SJSA1 (cell line): ENCODE measurements at places on chromosomes 6 and 20.

- DNase-seq = no peak
These were observed 123.1 kb downstream of the PLEKHG1 start for GRCh38 chr6:150722614-150723344.

DNA sequence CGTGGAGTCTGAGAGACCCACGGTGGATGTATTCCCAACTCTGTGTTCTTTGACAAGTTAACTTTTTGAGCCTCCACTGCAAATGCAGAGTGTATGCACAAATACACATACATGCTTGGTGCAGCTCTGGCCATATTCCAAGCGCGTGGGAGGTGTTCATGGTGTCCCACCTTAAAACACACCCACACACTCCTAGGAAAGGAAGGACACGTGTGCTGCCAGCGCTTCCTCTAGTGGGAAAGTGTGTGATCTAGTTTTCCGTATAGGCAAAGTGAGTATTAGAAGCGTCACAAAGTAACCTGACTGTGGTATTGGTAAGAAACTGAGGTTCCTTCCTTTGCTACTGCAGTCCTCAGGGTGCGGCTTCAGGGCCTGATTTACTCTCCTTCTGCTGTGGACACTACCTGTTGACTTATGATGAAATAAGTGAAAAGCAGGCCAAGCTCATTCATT is 36.0 kb upstream of the MPC1 start:
- no peak for DNase-seq

GRCh38 chr20:50577175-50578018 is 67.2 kb downstream of the PTPN1 start:
- DNase-seq = no peak

DNA sequence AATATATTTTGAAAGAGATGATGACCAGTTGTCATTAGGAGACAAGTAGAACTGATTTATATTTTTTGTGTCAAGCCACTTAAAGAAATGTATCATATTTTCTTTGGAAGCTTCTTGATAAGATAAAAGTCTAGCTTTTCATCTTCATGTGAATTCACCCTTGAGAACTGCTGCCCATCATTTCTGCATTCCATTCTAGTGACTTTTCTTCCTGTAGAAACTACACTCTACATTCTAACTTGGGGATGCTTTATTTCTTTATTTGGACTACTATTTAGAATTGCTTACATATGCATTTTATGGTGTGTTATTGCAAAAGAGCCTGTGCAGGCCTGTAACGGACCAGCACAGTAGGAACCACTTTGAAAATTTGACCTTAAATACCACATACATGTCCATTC is 335.0 kb upstream of the KCNQ5 start:
- peak; percentile 26 for DNase-seq

GRCh38 chr6:35468980-35469750 is 964 bp downstream of the RPL10A start:
- peak; percentile 27 for DNase-seq

GRCh38 chr6:142706210-142706609 is 238.8 kb downstream of the HIVEP2 start:
- DNase-seq = no peak

DNA sequence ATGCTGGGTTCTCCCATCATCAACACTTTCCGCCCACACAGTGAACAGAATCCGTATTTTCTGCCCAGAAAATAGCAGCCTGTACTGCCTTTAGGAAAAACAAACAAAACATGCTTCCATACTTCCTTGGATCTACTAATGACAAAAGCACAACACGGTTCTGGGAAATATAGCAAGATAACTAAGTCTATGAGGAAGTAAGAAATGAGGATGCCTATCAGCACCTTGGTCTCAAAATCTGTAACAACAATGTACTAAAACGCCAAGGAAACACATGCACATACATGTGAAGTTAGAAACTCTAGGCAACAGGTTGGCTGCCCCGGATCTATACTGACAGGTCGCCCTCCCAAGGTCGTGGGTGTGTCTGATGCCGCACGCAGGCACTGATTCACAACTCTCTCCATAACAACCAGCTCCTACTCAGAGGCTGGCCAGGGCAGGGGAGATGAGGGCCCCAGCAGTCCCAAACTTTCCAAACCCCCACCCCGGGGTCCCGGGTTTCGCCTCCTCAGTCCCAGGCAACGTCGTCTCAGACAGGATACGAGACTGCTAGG is 710 bp downstream of the BTBD9 start:
- peak; percentile 51 for DNase-seq

DNA sequence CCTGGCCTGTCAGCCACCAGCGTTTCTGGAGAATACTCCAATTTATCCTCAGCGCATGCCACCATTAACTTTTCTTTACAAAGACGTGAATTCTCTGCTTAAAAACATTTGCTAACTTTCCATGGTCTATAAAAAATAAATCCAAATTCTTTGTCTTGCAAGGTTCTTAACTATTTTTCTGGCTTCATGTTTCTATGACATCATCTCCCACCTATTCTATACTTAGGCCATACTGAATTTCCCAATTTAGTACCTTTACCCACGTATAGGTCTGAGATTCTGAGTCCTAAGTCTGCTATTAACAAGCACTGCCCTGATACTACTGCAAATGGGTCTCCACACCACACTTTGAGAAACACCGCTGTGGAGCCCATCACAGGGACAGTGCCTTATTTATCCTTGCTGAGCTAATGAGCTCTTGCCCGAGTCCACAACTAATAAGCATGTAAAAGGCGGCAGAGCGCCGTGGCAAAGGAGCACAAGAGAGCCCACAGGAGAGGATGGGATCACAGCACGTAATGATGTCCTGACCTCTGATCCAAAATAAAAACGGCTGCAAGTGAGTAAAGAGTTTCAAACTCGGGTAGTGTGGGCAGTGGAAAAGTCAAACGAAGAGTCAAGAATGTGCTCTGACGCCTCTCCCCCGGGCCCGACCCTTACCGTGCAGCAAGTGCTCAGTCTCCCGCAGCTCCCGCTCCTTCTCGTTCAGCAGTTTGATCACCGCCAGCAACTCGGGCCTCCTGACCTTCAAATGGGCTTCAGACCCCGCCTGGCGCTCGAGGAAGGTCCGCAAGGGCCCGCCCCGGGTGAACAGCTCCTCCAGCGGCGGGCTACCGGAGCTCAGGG is 519 bp downstream of the MTRF1L start:
- no peak for DNase-seq

GRCh38 chr6:37889051-37889450 is 69.5 kb downstream of the ZFAND3 start:
- no peak for DNase-seq

- DNase-seq = no peak
These were observed 46.1 kb upstream of the MTRF1L start for GRCh38 chr6:153048631-153049030.

- DNase-seq = no peak
These were observed 95.5 kb upstream of the NEDD9 start for GRCh38 chr6:11327961-11328360.

- DNase-seq = no peak
These were observed 26.3 kb downstream of the SPDEF start for GRCh38 chr6:34529665-34530327.

- no peak for DNase-seq
These were observed 872 bp upstream of the RBM39 start for GRCh38 chr20:35742741-35743523.

GRCh38 chr6:125363039-125363823 is 61.5 kb upstream of the HDDC2 start:
- DNase-seq = peak; percentile 82

GRCh38 chr20:54184071-54184470 is 10.3 kb upstream of the CYP24A1 start:
- no peak for DNase-seq

DNA sequence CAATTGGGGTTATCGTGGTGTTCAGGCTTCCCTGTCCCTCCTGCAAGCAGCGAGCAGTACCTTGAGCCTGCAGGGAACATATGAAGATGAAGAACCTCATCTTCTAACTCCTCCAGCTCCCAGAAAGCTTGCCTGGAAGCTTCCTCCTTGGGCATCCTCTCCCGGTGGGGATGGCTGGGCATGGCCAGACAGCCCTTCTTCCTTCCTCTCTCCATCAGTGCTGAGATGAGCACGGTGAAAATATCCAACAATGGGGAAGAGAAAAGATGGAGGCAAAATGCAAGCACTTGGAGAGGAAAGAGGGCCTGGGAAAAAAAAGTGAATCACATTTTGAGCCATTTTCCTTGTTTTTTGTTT is 107.7 kb upstream of the FOXA2 start:
- DNase-seq = no peak

DNA sequence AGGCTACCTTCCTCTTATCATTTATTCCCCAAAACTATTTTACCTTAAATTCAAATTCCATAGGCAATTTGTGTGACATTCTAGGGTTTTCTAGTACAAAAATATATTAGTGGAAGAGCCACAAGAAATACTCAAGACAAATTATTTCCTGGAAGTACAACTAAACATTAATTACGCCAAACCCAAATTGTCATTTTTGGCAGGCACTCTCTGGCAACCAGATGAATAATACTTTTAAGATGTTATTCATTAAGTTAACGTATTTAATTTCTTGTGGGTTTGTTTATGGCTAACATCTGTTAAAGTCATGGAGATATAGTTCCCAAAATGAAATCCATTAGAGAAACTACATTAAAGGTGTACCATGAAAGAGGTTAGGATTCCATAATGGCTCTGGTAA is 40.5 kb downstream of the HMGN3 start:
- no peak for DNase-seq

GRCh38 chr20:24978513-24978912 is 14.0 kb downstream of the APMAP start:
- peak; percentile 19 for DNase-seq

GRCh38 chr6:165617528-165617927 is 45.5 kb downstream of the PDE10A start:
- DNase-seq = no peak

DNA sequence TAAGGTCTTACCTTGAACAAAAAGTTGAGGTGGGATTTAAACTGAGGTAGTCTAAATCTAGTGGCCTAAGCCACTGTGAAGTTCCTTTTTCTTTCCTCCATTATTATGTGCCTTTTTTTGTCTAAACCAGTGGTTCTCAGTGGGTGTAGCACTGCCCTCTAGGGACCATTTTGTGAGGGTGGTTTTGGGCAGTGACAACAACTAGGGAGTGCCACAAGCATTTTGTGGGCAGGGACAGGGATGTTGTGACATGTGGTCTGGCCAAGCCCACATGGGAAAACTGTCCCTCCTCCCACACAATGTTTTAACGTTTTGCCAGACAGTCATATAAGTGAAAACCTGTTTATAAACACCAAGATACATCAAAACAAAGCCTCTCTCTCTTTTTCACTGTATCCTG is 899.4 kb upstream of the FLRT3 start:
- no peak for DNase-seq

DNA sequence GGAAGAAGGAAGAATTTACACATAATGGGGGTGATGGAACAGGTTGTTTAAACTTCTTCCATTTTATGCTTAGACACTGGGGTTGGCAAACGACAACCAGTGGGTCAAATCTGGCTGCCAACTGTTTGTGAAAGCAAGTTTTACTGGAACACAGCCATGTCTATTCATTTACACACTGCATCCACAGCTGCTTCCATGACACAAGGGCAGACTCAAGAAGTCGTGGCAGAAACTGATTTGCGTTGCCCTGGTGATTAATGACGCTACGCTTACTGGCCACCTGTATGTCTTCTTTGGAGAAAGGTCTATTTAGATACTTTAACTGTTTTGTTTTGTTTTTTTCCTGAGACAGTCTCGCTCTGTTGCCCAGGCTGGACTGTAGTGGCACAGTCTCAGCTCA is 19.0 kb downstream of the CTCFL start:
- no peak for DNase-seq

DNA sequence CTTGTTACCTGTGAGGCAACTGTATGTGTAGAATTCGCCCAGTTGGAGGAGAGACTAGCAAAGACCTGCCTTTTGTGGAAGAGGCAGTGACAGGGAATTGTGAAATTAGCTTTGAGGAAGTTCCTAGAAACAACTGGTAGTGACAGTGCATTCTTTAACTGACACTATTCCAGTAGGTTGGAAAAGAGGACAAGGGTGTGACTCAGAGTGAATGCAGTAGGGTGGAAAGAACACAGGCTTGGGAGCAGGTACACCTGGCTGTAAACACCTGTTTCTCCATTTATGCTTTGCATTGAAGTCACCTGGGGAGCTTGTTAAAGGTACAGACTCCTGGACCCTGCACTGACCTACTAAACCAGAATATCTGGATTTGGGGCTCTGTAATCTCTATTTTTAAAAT is 295.7 kb downstream of the PHACTR1 start:
- DNase-seq = no peak

- peak; percentile 14 for DNase-seq
These were observed 119.0 kb upstream of the ZNF184 start for GRCh38 chr6:27591699-27592480.

DNA sequence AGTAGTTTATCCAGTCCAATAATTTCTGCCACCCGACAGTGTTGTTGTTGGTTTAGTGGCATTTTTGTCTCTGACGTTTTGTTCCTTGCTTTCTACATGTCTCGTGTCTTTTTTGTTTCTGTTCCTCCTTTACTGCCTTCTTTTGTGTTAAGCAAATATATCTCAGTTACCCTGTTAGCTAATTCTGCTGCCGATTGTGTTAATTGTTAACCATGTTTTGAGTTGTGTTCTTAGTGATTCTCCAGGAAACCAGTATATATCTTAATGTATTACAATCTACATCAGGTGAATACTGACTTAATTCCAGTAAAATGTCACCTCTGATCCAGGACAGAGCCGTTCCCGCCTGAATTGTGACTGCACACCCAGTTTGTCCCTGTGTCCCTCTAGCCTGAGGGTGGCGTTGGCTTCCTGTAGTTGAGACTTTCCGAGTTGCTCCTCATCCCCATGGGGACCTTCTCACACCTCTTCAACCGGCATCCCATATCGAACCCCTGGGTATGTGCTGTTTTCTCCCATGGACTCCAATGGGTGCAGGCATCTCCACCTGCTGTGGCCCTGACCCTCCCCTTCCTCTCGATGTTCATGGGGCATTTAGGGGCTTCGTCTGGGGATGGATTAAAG is 35.8 kb upstream of the BHLHE23 start:
- DNase-seq = no peak
